Activated T-cell treated with anti-CD3 and anti-CD28 coated beads for 48 hours (primary cell): ENCODE measurements at places on chromosomes 2 and 18.

DNA sequence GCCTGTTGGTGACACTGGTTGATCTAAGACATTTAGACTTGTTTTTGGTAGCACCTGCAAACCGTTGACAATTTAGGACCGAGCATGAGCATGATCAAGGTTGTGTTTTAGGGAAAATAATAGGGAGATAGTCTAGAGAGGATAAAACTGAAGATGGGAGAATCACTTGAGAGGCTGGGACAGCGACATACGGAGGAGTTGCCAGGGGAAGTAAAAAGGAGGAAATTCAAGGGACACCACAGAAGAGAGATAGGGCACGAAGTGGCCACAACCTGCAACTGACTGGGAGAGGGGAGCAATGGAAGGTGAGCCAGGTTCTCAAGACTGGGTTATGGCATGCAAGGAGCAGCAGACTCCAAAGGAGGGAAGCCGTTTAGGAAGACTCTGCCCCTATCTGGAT is 1.4 kb upstream of the ATP8B1 start:
- DNase-seq: no peak

DNA sequence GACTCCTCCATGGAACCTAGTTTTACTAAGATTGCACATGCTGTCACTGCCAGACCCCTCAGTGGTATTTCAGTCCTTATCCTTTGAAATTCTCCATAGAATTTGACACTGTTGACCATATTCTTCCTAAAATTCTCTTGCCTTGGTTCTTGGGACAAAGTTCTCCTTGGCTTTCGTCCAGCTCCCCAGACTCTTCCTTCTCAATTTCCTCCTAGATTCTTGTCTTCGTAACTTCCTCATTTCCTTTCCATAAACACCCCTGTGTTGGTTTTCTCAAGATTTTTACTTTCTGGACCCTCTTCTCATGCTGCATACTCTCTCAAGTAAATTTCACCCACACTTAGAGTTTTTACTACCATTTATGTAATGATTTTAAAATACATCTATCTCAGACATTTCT is 96.6 kb upstream of the TWSG1 start:
- no peak for DNase-seq

- no peak for DNase-seq
Measured at GRCh38 chr2:46311651-46312223, 14.5 kb downstream of the EPAS1 start.

DNA sequence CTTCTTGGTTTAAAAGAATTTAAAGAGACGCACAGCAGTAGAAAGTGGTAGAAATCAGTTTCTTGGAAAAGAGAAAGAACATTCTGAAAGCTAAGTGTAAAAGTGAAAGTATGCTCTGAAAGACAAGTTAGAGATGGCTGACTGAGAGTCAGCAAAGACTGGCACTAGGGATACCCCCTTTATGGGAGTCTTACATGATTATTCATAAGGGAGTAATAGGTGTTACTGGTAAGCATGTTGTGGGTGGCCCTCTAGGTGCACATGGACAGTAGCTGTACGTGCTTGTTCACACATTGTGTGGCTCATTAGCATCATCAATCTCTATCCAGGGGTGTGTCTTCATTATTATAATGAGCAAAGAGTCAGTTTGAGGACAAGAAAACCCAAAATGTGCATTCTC is 816.2 kb downstream of the CBLN2 start:
- DNase-seq: no peak

DNA sequence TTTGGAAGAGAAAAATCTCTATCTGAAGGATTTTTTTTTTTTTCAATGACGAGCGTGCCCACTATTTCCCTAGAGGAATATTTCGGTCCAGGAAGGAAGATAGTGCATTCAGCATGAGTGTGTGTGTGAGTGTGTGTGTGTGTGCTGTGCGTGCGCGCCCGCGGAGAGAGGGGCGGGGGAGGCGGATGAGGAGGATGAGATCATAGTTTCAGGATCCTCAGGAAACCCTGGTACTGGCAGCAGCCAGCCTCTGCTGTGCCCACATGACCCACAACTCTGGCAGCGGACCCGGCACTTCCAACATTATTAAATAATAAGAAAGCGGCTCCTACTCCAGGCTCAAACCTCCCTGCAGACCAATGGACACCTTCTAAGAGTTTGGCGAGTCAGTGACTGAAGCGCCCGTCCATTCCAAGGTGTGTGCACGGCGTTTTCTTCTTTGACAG is 217.0 kb upstream of the DTNA start:
- peak; percentile 19 for DNase-seq

- DNase-seq: no peak
Measured at GRCh38 chr2:234812851-234813250, 139.0 kb upstream of the SH3BP4 start.

DNA sequence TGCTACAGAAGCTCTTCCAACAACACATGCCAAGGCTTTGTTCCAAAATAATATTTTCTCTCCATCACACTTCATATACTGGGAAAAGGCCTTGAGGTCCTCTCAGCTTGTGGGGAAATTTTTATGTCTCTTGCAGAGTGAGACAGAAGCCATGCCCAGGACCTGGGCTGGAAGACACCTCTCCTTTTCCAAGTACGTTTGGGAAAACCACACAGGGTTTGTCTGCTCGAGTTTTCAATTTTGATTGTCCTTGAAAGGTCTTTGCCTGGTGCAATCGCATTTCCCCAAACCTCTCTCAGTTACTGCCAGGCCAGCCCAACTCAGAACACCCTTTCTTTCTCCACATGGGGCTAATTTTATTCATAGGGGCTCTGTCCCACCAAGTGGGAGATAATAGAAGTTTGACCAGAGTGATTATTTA is 272.2 kb downstream of the OSR1 start:
- no peak for DNase-seq

DNA sequence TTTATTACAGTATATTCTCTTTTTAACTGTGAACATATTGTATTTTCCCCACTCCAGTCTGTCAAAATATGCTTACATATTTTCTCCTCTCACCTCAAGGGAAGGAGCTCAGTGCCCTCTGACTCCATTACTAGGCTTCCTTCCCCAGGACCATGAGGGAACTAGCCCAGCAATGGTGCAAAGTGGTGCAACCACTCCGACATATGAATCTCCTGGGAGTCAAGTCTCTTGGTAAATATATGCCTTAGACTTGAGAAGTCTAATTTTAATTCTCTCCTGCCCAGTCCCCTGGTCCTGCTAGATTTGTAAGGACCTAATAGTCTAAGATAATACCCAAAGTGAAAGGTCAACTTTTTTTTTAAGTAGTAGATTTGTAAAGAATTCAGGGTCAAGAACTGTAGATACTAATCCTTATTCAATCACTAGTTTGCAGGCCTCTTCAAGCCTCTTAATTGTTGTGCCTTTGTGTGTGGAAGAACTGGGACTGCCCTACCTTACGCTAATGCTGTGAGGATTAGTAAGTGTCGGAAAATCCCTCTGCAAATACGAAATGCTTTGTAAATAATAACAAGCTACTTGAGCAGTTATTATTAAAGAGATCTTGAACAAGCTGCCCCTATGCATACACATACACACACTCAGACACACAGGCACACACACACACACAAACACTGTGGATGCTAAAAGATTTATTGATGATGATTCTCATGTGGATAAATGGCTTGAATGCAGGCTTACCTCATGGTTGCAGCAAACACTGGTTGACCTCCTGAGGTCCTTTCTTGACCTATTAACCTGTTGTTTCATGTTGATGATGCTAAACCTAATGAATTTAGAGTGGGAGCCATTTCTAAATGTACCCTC is 251.2 kb upstream of the PARD3B start:
- no peak for DNase-seq
